ENCODE measurements at places on chromosomes 5 and 9. TPM values are rescaled to one million over a fixed set of nuclear protein-coding genes. Genes with fewer than 3 reads are reported as not detected.

The WDR38 gene
- not detected for total RNA-seq

DNA sequence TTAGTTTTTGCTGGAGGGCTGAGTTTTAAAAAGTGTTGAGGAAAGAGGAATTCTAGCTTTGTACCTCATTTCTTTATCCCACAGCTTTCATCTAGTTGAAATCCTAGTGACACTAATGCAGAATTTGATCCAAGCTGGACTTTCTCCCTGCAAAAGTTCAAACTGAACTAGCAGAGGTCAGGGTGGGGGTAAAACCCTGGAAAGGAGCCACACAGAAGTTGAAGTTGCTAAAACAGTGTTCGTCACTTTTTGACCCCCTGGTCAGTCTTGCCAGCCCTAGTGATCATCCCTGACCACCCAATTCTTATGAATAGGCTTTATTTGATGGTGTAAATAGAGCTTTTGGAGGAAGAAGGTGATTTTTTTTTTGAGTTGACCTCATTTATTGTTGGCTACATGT, 390.4 kb downstream of the TMEM38B start:
- DNase-seq: no peak

DNA sequence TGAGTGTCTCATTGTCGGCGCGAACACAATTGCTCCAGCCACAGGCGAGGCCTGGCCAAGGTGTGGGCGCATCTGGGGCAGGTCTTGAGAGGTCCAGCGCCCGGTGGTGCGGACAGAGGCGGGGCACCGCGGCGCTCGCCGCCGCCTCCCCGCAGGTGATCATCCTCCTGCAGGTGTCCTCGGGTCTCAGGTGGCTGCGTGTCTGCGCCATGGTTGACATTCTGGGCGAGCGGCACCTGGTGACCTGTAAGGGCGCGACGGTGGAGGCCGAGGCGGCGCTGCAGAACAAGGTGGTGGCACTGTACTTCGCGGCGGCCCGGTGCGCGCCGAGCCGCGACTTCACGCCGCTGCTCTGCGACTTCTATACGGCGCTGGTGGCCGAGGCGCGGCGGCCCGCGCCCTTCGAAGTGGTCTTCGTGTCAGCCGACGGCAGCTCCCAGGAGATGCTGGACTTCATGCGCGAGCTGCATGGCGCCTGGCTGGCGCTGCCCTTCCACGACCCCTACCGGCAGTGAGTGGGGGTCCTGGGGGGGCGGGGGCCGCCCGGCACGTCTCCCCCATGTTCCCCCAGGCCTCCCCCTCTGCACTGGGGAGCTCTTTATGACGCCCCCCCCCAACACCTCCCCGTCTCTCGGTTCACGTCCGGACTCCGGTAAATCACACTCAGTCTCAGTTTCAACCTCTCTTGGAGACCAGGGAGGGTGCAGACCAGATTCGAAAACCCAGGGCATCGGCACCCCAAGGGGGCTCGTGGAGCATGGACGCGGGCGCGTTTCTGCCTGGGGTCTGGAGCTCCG, 446 bp downstream of the NXNL2 start:
- peak; percentile 69 for DNase-seq

GRCh38 chr9:16459421-16460148, 410.9 kb downstream of the BNC2 start:
- peak; percentile 28 for DNase-seq

Data from neural progenitor cell (in vitro differentiated cells).